GM04504 (cell line): ENCODE measurements at places on chromosomes 6 and 20.

DNA sequence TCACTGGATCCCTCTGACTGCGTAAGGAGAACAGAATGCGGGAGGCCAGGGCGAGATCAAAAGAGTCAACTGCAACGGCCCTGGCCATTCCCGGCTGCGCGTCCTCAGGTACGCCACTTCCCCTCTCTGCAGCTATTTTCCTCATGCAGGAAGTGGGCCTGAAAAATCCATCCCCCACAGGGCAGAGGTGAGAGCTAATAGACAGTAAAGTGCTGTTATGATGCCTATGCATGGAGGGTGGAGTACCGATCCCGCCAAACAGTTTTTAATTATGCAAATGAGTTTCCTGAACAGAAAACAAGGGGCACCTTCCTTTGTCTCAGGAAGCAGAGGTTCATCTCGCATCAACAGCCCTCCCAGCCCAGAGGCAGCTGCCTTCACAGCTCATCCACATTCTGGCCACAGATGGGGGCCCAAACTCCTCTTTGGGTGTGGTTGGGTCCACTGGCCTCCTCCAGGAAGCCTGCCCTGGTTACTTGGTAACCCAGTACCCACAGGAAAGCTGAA, 9.3 kb downstream of the PREX1 start:
- DNase-seq: no peak

DNA sequence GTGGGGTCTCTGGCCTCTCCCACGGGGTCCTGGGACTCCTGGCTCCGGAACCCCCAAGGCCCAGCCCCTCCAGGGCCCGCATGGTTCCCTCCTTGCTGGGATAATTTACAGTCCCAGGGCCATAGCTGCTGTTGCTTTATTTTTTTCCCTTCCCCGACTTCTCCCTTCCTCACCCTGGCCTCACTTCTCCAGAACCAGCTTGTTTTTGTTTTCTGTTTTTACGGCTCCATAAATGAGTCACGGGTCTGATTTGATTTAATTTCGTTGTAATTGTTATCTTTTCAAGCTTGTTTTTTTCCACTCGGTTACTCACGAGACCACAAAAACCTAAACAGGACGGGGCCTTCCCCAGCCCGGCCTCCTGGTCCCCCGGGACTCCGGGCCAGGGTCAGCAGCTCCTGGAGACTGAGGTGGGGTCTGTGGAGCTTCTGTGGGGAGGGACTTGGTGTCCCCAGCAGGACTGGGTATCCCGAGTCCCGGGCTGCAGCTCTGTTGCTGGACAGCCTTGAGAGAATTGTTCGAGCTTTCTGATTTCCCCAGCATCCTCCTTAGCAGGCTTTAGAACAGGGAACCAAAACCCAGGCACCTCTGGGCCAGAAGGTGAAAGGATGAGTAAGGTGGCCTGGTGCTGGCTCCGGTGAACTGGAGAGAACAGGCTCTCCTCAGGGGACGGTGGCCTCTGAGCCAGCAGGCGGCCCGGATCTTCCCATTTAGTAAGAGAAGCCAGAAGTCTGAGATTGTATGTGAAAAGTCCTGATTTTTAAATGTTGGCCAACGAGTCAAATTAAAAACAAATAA, 94.9 kb downstream of the CEBPB start:
- peak; percentile 80 for DNase-seq

DNA sequence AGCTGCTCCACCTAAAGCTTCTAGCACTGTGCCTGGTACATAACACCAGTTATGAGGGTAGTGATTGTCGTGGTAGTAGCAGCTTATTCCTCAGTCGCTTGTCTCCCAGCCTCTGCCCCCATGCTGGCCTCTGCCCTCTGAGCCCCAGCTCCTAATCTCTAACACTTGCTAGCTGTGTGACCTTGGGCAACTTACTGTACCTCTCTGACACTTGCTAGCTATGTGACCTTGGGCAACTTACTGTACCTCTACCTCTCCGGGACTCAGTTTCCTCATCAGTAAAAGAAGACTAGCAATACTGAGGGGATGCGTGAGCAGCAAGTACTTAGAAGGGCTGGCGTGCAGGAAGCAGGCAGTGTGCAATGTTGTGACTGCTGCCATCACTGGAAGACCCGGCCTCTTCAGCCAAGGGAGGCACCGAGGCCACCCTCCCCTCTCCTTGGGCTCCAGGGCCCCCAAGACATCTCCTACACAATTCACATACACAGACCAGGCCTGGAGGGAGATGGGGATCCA, 9.9 kb downstream of the MDFI start:
- no peak for DNase-seq

GRCh38 chr6:89148016-89148750, 2.3 kb downstream of the PM20D2 start:
- DNase-seq: no peak

- DNase-seq: no peak
Observed at GRCh38 chr20:63619505-63619904, 7.4 kb downstream of the GMEB2 start.
